DMS 273 treated with DMSO at 0.1 percent for 48 hours (cell line): ENCODE measurements at places on chromosomes 5 and 9.
A peak's percentile ranks its signal among the peaks of the same experiment; 100 is the strongest.

- no peak for DNase-seq
Measured at GRCh38 chr5:134345996-134346395, 21.0 kb downstream of the CDKL3 start.

GRCh38 chr5:169803077-169803981 lies 166.3 kb downstream of the DOCK2 start:
- DNase-seq, result no peak

DNA sequence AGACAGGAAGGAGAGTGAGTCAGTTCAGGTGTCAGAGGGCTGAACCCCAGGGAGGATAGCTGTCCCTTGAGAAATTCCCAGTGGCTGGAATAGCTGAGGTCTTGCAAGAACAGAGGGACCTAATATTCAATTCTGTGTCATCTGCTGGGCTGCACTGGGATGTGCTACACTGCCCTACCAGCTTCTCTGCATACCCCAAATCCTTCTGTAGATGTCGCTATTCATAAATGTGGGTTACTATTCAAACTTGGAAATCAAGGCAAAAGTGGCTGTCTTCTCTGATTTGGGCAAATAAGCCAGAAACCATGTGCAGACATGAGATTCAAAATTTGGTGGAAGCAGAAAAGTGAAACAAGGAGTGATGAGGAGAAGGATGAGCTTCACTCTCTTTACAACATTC lies 16.3 kb downstream of the TNFSF8 start:
- no peak for DNase-seq

DNA sequence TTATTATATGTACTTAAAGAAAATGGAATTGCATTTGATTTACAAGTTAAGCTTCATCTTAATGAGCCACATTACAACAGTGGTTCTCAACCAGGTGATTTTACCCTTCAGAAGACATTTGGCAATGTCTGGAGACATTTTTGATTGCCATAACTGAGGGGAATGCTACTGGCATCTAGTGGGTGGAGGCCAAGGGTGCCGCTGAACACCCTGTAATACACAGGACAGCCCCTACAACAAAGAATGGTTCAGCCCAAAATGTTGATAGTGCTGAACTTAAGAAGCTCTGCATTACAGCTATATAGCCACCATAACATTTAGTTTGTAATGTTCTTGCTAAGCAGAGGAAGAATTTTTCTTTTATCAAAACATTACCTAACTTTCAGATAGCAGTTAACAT lies 103.1 kb downstream of the PAM start:
- DNase-seq, result no peak

DNA sequence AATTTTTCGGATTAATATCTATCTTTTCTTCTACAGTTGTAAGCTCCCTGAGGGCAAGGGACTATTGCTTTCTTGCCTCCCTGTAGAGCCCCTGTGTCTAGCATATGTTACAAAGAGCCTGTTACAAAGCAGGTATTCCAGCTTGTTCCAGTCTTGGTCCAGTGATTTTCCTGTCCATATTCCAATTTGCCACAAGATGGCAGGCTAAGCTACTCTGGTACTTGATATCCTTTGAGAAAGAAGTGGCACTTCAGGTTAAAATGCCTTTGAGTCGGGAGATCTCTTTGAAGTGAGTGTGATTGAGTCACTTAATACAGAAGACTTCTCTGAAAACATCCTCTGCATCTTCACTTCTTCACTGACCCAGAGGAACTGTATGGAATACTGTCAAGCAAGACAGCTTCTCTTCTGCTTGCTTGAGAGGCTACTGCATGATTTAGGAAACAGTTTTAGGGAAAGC lies 24.5 kb downstream of the CAVIN4 start:
- peak; percentile 71 for DNase-seq

- no peak for DNase-seq
Measured at GRCh38 chr5:103373597-103374472, 115.3 kb downstream of the MACIR start.

GRCh38 chr9:69357030-69357775 lies 32.2 kb downstream of the ENTREP1 start:
- DNase-seq, result no peak

DNA sequence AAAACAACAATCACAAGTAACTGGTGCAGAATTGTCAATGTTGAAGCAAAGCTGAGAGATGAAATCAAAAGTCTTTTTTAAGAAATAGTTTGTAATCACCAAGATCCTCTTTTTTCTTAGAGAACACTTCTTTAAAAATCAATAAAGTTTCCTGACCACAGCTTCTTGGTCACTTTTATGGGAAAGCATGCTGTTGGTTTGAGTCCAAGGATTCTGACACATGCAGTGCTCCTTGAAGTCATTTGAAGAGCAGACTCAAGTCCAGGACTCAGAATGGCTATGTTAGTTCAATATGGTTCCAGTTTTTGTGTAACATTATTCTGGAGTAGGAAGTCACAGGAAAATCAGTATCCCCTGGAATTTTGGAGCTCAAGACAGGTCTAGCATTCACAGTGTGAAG lies 480.6 kb downstream of the NR2F1-AS1 start:
- DNase-seq, result no peak

DNA sequence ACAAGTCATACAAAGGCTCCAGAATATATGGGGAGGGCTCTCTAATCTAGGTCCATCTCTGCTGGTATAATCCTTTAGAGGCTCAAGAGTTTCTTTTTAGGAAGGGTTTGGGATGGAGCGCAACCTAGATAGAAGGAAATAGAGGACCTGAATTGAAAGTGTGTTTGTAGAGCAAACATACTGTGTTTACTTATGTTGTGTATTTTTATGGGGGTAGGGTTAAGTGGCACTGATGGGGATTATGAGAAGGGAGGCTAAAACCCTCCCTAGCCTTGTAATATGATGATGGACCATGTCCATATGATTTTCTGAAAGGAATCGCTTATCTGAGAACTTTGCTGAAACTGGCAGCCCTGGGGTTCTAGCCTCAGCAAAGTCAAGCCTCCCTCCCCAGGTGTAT lies 4.4 kb upstream of the ELL2 start:
- DNase-seq, result no peak

DNA sequence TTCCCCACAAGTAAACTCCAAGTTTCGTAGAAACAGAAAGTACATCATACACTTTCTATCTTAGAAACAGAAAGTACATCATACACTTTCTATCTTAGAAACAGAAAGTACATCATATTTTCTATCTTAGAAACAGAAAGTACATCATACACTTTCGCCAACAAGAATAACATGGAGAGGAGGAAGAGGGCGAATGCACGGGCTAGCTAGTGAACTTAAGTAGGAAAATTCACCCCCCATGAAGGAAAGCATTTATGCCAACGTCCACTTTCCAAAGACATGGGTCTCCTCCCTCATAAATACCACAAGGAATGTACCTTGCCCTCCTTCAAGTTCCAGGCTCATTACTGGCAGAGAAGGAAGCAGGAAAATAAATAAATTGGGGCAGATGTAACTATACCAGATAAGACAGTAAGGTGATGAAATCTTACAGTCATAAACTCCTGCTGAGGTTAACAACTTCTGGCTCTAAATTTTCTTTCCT lies 64.7 kb downstream of the FRMD3 start:
- DNase-seq, result no peak

GRCh38 chr5:61071526-61071925 lies 90.7 kb downstream of the SMIM15 start:
- no peak for DNase-seq

GRCh38 chr5:98993512-98993911 lies 64.7 kb upstream of the CHD1 start:
- no peak for DNase-seq

GRCh38 chr5:163565492-163565891 lies 60.1 kb downstream of the MAT2B start:
- no peak for DNase-seq

DNA sequence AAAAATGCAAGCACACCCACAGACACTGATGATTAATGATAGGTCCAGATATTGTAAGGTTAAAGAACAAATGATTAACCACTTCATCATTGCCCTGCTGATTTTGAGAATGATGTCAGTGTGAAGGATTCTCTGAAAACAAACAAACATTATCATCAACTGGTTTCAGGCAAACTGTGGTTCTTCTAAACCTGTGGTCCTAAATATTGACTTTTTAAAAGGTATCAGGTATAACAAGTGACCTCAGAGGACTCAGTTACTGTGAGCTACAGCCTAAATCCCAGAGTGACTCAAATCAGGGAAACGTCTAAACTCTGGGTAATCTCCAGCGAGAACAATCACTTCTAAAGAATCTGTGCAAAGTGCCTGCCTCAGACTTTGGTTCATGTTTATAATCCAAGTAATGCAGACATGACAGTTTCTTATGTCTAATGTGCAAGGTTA lies 172.3 kb upstream of the CDH6 start:
- no peak for DNase-seq

DNA sequence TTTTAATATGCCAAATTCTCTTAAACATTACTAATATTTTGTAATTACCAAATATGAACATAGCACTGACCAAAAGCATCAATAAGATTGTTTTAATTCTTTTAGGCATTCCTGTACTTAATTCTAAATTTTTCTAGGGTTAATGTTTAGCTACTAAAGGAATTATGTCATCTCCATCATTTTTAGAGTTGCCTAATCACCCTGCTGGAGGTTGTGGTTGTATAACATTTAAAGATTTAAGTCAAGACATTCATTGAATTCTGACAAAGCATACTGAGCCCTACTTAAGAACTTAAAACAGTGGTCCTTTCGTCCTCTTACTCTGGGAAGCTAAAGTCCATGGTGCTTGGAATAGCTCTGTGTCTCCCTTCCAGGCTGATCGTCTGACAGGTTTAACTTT lies 28.1 kb upstream of the DAB2 start:
- DNase-seq, result no peak

GRCh38 chr5:19408149-19408548 lies 579.9 kb downstream of the CDH18 start:
- no peak for DNase-seq

DNA sequence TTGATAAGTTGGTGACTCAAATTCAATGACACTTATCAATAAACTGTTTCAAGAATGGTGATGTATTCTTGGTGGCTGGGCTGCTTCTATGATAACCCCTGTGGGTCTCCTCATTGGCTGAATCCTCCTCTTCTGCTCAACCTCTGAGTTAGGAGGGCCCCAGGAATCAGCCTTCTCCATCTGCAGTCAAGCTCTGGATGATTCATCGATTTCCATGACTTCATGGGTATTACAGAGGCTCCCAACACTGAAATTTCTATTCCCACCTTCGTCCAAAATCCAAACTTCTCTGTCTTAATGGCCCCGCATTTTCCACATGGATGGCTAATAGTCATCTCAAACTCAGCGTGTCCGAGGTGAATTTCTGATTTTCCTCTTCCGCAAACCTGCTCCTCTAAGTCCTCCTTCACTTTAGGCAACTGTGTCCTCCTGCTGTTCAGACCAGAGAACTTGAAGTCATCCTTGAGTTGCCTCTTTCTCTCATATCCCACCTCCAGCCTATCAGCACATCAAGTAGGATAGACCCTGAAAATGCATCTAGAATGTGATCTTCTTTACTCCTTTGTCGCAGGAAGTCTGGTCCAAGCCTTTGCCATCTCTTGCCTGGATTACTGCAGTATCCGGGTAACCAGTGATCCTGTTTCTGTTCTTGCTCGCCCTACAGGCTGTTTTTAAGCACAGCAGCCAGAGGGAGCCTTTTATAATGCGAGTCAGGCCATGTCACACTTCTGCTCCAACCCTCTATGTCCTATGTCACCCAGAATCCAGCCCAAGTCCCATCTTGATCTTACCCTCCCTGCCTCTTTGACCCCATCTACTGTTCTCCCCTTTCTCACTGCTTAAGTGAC lies 41.4 kb upstream of the IL7R start:
- peak; percentile 4 for DNase-seq

DNA sequence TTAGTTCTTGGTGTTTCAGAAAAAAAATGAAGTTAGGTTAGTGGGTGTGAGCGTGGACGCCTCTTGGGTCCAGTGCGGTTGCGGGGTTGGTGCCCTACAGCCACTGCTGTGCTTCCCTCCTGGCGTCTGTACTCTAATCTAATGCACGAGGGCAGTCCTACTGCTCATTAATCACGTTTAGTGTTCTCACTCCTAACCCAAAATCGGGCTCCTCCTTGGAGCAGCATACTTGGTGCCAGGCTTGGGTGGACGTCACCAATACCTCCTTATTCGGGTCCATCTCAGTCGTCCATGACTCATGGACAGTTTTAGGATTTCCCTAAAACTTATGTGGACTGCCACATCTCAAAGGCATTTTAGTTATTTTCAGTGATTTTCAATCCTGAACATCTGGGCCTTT lies 41.6 kb downstream of the TRIO start:
- no peak for DNase-seq

- no peak for DNase-seq
Measured at GRCh38 chr5:177339107-177339638, 12.3 kb downstream of the LMAN2 start.

- no peak for DNase-seq
Measured at GRCh38 chr5:38728029-38728428, 117.8 kb upstream of the OSMR start.

DNA sequence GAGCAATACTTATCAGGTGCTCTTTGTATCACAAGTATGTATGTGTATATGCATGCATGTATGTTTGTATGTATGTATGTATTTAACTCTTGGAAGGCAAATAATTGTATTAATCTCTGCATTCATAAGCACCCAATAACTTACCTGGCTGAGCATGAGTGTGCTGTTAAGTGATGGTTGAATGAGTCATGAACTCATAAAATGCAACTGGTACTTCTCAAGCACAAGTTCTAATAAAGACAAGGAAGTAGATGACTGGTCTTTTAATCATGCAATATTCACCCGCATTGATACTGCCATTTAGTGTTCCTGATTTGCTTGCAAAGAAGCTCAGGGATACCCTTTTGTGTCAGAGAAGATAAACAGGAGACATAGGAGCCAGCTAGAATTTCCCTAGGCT lies 204.9 kb upstream of the TRPM3 start:
- DNase-seq, result no peak

DNA sequence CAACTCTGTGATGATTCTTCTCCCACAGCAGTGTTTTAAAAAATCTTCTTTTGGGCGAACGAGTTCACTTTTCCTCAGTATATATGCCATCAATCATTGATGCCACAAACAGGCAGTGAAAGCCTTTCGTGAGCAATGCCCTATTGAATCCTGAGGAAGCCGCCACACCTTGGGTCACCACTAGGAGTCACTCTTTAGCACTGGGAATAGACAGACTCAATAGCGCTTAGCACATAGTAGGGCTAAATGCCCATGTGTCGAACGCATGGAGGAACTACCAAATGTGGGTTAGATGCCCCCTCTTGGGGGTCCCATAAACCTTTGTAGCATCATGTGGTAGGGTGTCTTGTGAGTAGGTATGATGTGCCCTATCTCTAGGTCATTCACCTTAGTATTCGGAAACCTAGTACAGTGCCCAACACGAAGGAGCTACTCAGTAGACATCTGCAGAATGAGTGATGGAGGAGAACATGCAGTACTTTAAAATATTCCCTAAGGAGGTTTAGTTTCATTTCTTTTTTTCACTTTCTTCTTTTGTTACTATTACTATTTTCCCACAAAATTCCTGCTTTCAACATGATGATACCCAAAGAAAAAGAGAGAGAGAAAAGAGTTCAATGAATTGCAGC lies 603.7 kb downstream of the BNC2 start:
- DNase-seq, result no peak

DNA sequence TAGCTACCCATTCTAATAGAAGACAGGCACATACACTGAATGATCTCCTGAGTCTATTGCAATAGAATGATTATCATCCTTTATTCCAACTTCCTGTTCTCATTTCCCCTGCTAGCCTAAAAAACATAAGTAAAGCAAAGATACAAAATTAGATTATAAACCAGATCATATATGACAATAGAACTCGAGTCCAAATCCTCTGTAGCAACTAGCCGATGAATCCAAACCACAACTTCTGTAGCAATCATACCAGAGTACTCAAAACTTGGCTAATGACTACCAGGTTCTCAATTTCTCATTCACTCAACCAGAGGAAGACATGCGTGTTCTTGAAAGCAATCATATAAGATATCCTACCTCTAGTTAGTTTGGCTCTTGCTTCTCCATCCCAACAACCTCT lies 622.1 kb downstream of the PSAT1 start:
- no peak for DNase-seq
